ENCODE measurements at places on chromosomes 12 and 14.

DNA sequence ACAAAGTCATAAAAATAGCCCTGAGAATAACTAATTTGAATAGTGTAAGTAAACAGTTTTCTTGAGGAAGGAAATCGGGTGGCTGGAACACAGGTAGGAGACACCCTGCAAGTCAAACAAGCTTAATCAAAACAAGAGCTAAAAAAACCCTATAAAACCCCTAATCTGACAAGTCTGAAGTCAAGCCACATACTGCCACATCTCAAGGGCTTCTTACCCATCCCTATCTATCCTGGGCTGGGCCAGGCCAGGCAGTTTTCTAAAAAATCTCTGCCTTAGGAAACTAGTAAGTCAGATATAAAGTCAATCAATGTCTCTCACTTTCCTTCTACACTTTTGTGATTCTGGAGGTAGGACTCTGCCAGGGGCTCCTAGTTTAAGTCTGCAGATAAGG, 15.3 kb downstream of the UBE2N start:
- no peak for DNase-seq

DNA sequence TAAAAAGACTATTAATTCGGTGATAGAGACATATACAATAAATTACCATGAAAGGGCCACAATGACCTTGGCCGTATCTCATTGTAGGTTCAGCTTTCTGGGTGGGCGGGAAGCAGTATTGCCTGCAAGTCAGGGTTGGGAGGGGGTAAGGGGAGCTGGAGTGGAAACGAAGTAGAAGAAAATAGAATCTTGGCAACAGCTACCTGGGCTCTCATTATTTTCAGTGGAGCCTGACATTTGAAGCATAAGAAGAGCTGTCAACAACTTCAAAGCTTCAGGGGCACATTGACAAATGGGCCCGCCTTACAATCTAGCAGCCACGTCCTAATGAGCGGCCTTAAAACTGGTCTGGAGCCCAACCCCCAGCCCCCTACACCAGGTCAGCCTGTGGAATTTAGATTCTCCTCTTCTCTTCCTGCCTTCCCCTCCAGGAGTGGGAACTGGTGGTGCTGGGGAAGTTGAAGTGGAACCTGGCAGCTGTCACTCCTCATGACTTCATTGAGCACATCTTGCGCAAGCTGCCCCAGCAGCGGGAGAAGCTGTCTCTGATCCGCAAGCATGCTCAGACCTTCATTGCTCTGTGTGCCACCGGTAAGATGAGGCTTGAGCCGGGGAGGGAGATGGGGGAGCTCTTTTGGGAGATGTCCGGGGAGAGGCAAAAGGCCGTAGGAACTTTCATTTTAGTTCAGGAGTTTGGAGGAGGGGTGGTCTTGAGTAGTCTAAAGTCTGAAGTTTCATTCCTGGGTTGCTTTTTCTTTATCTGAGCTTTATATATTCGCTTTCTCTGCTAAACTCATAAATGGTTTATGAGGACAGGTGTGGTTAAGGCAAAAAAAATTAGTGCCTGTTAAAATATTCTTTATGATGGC, 5.0 kb downstream of the CCND2 start:
- DNase-seq: no peak

DNA sequence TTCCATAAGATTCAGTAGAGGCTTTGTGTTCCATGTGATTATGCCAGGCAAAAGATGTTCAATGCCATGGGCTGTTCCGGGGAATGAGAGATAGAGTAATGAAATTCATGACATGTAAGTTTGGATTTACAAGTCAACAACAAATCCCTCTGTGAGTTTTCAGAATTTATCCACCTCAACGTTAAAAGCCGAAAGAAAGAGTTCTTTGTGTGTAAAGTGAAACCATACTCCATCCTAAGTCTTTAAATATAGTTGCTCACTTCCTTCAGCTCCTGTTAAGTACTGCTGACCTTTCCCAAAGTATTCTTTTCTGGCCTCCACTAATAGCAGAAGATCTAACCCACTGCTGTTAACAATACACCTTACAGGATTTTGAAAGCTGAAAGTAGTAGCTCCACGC, 190.0 kb downstream of the TMX1 start:
- no peak for DNase-seq

DNA sequence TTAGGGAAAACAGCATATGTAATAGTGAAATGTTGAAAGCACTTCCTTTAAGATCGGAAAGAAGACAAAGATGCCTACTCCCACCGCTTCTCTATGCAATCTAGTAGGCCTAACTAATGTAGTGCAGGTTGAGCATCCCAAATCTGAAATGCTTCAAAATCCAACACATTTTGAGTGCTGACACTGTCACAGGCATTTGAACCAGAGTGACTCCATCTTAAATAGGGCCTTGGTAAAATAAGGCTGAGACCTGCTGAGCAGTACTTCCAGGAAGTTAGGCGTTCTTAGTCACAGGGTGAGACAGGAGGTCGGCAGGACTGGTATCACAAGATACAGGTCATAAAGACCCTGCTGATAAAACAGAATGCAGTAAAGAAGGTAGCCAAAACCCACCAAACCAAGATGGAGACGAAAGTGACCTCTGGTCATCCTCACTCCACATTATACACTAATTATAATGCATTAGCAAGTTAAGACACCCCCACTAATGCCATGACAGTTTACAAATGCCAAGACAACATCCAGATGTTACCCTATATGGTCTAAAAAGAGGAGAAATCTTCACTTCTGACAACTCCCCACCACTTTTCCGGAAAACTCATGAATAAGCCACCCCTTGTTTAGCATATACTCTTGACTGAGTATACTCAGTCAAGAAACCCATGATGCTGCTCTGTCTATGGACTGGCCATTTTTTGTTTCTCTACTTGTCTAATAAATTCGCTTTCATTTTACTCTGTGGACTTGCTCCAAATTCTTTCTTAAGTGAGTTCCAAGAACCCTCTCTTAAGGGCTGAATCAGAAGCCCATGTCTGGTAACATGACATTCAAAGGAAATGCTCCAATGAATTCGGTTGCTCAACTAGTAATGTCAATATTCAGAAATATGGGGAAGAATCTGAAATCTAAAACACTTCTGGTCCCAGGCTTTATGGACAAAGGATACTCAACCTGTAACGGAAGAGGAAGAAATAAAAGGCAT, 47.1 kb upstream of the MTERF2 start:
- no peak for DNase-seq

GRCh38 chr14:102320033-102320660, 601 bp downstream of the ZNF839 start:
- peak; percentile 68 for DNase-seq

DNA sequence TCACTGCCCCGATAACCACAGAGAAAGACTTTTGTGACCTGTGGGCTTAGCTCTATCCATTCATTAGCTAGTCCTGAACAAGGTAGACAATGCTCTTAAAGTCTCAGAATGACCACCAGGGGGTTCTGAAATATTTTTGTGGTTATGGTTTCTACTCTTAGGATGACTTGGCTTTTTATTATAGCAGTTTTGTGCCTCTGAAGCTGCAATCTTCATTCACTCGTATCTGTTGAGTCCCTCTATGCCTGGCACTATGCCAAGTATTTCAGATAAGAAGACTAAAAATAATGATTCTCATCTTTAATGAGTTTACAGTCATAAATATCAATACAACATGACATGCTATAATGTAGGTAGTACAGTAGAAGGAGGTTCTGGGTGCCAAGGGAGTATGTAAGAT, 130.8 kb upstream of the TRHDE start:
- peak; percentile 65 for DNase-seq

GRCh38 chr12:119576118-119576810, 17.3 kb upstream of the TMEM233 start:
- DNase-seq: no peak

DNA sequence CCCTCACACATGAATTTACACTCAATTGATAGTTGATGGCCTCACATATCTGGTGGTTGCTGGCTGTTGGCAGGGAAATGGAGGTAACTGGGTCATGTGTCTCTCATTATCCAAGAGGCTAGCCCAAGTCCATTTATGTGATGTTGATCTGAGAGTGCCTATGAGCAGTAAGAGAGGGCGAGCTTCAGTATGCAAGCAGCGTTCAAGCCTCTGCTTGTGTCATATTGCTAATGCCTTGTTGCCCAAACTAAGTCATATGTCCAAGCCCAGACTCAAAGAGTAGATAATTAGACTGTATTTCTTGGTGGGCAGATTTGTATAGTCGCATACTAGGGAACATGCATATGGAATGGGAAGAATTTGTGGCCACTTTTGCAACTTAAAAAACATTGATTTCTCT, 83.8 kb upstream of the DACT1 start:
- DNase-seq: no peak

- DNase-seq: no peak
These were observed 15.9 kb downstream of the PYROXD1 start for GRCh38 chr12:21453312-21453852.

DNA sequence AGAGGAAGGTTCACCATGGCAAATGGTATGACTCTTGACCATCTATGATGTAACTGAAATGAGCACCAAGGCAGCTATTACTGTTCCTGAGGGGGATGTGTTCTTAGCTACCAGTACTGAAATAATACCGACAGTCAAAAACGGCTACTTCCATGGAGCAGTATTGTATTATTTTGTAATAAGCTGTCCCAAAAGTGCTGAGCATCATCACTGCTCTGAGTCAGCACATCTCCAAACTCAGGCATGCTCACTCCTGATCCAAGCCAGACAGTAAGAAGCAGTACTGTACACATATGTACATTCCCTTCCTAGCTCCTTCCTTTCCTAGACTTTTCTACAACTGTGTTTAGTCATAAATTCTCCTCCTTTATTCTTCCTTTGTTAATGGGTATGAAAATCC, 8.6 kb downstream of the VTI1B start:
- DNase-seq: no peak

DNA sequence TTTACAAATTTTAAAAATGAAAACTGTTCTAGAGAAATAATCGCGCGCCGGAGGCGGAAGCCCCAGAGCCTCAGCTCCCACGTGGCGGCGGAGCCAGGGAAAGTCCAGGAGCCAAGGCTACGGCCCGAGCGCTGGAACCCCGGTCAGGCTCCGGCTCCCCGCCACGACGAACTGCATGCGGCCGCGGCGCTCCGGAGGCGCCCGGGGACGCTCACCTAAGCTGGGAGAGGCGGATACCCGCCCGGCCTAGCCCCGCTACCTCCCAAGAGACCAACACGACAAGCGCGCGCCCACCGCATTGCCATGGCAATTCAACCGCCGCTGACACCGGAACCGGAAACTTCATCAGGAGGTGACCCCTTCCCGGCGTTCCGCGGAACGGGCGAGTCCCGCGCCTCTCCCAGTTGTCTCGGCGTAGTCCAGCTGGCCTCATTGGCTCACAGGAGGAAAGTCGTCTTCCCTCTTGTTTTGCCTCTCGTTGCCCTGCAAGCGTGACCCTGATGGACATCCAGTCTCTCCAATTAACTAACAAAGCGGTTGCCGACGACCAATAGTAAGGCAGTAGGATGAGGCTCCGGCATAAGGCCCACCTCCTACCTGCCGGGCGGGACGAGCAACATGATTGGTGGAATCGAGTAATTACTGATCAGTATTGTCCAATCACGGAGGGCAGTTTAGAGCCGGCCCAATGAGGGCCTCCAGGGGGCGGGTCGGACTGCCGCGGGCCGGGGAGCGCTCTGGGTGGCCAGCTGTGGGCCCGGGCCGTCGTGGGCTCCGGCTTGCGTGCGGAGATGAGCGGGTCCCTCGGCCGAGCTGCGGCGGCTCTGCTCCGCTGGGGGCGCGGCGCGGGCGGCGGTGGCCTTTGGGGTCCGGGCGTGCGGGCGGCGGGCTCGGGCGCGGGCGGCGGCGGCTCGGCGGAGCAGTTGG, at the start of gene GLRX5:
GLRX5 (plus strand) TSS at position 752 of the 927 bp plus-strand sequence; CDS start at position 792, 40 bp downstream.
- peak; percentile 100 for DNase-seq

GRCh38 chr12:89424389-89424788, 72.1 kb upstream of the DUSP6 start:
- no peak for DNase-seq

DNA sequence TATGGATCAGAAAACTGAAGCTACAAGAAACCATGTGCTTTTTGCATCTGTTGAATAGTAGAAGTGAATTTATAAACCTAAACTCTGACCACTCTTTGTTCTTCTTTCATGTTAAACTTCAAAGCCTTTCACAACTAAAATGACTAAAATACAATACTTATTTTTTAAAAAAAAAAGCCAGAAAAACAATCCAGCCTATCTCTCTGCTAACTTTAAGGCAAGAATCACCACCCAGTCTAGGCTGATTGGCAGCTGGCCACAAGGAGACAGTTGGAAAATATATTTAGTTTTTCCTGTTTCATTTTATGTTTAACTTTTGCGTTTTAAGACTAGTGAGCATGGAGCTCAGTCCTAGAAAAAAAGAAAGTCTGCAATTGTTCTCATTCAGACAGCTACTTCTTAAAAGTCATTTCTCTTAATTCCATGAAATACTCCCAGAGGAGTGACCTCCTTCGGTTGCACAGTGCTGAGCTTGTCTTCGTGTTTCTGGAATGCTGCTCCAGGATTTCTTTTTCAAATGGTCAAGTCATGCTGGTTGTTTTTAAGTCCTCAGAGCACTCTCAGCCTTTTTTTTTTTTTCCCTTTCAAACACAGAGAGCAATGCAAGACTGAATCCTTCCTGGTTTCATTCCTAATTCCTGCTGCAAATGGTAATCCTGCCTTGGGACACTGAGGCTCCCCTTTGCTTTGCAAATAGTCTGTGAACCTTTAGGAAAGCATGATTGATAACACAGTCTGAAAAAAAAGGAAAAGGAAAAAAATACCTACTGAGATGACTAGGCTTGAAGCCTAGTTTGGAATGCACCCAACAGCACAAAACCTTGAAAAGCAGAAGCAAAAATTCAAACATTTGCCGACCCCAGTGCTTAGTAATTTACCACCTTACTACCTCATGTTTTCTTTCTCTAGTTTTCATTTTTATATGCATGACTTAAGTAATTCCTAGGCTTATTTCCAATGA, 233.3 kb upstream of the DAAM1 start:
- DNase-seq: no peak

DNA sequence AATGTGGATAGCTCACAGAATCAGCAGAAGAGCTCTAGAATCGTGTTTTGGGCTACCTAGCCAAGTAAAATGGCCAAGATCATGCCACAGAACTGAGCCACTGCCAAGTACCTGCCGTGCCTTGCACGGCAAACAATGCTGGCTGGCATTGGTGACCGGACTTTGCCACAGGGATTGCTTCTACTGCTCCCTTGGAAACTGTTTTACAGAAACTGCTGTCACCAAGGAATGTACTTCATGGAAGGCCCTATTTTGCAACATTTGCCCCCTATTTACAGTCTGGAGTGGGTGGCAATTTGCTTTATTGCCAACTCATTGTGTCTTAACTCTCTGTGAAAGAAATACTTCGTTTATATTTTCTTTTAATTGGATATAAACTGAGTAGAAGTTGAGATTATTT, 49.0 kb downstream of the BORCS5 start:
- DNase-seq: no peak

DNA sequence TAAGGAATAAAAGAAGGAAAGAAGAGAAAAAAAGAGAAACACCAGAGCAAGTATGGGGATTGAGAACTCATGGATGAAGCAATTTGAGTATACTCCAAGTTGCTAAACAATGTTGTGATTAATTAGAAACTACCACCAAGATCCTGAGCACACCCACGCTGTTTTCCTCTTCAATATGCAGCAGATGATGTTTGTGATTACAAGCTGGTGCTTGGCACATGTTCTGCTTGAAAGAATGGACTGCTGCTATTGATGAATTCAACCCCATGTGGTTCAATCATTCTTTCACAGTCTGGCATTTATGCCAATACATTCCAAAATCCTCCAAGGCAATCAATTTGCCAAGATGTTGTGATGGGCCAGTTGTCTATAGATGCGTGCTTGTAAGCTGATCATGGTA, 146.8 kb downstream of the SLC2A13 start:
- DNase-seq: no peak
